ENCODE measurements at places on chromosomes 3 and 15.

- DNase-seq: no peak
Measured at GRCh38 chr3:104214277-104214676, 1152.4 kb upstream of the ALCAM start.

DNA sequence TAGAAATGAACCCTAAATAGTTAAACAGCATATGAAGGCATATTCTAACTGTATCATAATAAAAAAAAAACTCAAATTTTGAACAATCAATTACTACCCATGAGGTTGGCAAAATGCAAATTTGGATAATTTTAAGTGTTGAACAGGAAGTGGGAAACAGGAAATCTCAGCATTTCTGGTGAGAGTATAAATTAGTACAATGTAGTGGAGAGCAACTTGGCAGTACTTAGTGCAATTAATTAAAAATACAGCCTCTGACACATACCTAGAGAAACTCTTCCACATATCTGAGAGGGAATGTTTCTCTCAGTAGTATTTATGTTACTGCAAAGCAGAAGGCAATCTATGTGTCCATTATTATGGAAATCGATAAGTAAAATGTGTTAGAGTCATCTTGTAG is 96.8 kb downstream of the TUSC7 start:
- no peak for DNase-seq

DNA sequence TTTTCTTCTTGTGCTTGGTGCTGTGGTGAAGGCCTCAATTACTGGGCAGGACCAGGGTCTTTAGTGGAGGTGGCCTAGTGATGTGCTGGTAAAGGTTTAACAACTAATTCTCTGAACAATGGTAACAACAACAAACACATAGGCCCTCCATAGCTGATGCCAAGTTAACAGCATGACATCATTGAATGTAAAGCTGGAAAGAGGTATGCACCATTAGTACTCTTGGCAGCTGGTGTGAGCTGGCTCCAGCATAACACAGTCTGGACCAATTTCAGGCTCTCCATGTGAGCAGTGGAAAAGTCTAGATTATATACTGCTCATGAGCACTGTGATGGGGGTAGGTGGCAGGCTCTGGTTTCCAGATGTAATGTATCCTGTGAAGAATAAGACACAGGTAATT is 61.8 kb downstream of the SLC7A14 start:
- no peak for DNase-seq

DNA sequence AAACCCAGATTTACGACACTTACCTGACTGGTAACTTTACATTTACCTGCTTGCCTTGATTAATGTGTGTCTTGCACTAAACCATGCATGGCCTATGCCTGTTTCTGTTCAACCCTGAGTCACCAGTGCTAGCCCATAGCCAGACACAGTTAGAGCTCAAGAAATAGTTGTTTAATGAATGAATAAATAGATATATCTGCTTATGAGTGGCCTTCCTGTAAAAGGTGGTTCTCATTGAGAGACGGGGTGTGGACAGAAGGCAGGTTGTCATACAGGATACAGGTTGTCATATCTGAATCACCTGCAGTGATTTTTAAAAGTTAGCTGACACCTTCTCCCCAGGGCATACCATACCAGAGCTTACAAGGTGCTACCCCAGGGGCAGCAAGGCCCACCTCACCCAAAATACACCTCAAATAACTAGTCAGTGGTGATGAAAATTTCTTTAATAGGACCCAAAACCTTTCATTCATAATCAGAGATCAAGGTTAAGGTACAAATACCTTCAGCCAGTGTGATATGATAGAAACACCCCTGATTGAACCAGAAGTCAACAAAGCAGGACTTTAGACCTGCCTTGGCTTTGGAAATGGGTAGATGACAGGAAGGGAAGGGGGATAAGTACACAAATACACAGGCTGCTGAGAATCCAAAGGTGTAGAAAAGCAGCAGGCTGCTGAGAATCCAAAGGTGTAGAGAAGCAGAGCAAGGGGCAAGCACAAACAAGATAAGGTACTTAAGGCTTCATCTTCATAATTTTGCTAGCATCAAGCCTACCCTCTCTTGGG is 45.4 kb upstream of the TSC22D2 start:
- no peak for DNase-seq

GRCh38 chr3:173986861-173987410 is 589.4 kb downstream of the NLGN1 start:
- DNase-seq: no peak

Data from stimulated activated CD8-positive, alpha-beta memory T cell treated with anti-CD3 and anti-CD28 coated beads, Interleukin-15, amount 100 ng/mL, for 48 hours (primary cell).